Right atrium auricular region (tissue), 2 donors: ENCODE measurements at places on chromosomes 5 and 9.

GRCh38 chr5:141598391-141599345 lies 20.1 kb downstream of the DIAPH1 start:
- DNase-seq: no peak

- DNase-seq: peak; percentile 92
These were observed 26.9 kb upstream of the PLIN2 start for GRCh38 chr9:19154135-19154612.

- DNase-seq: peak; percentile 18
These were observed 71.7 kb upstream of the SH3PXD2B start for GRCh38 chr5:172525996-172526360.

DNA sequence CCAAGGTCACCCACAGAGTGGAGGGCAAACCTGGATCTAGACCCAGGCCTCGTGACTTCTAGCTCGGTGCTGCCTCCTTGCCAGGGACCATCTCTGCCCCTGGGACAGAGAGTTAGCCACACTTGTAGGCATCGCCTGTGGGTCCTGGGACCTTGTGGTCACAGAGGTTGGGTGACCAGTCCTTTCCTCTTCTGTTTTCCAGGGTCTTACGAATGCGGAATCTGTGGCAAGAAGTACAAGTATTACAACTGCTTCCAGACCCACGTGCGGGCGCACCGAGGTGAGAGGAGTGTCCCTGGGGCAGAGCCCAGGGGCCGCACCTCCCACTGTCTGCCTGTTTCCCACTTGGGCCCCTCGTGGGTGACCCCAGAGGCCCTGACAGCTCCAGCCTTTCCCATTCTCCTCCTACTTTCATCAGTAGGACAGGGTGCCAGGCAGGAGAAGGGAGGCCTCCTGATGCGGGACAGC lies 76.3 kb downstream of the AMBP start:
- DNase-seq: peak; percentile 51

GRCh38 chr5:148924817-148925216 lies 98.4 kb downstream of the ADRB2 start:
- no peak for DNase-seq

GRCh38 chr5:102221949-102222348 lies 74.1 kb downstream of the SLCO4C1 start:
- no peak for DNase-seq

- no peak for DNase-seq
These were observed 113.1 kb downstream of the HTR4 start for GRCh38 chr5:148541054-148541835.

- DNase-seq: no peak
These were observed 343.8 kb upstream of the CHD1 start for GRCh38 chr5:99272576-99272975.

GRCh38 chr9:132793606-132794580 lies 84.2 kb downstream of the AK8 start:
- DNase-seq: no peak
